CD4-positive, alpha-beta T cell treated with Interleukin-15 for 1 hour (primary cell): ENCODE measurements at places on chromosomes 2 and 18.

DNA sequence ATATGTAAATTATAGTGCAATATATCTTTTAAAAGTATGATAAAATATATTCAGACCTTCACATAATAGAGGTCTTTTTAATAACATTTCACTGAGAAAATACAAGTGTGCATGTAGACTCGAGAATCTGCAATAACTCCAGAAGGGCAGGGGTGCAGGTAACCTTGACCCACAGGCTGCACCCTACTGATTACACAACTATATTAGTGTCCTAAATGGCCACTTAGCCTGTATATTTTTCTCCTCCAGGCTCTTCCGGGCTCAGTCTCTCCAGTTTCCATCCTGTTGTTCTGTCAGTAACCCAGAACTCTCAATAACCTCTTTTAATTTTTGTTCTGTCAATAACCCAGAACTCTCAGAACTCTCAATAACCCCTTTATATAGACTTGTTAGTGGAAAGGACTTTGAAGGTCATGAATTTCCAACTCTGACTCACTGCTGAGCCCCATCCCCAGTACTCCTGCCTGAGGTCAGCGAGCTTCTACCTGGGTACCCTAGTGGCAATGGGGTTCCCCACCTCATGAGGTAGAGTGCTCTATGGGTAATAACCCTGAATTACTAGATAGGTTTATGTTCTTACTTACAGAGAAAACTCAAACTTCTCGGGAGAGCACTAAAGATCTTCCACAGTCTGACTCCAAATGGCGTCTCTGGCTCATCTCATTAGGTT lies 8.4 kb upstream of the TTR start:
- DNase-seq, result no peak

DNA sequence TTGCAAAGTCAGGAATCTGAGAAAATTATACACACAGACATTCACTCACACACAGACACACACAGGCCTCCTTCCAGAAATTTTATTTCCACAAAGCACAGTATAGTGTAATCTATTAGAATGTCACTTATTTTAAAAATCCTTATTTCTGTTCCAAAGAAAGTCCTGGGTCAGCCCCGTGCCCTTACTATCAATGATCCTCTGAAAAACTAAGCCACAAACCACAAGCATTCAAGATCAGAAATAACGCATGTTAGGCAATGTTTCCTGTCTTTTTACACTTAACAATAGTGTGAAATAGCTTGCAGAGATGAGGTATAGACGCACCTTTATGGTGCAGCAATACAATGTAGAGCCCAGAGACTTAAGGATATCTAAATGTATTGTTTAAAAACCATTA lies 25.8 kb downstream of the TBC1D8 start:
- DNase-seq, result no peak

DNA sequence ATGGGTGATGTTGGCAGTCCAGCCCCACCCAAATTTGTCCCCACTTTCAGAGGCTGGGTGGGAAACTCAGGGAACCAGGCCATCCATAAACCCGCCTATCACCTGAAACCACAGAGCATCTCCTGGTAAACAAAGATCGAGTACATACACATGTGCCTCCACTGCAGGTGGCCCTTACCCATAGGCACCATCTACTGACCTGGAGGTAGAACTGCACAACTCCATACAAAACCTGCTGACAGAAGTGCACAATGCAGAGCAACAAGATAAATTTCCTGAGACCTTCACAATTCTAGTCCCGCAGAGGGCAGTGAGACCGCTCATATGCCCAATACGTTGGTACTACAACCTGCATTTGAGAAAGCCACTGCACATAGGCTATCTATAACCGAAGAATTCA lies 856.3 kb downstream of the SUCLG1 start:
- DNase-seq, result no peak

- DNase-seq, result no peak
These were observed 84.1 kb upstream of the RTN4 start for GRCh38 chr2:55134316-55134706.

DNA sequence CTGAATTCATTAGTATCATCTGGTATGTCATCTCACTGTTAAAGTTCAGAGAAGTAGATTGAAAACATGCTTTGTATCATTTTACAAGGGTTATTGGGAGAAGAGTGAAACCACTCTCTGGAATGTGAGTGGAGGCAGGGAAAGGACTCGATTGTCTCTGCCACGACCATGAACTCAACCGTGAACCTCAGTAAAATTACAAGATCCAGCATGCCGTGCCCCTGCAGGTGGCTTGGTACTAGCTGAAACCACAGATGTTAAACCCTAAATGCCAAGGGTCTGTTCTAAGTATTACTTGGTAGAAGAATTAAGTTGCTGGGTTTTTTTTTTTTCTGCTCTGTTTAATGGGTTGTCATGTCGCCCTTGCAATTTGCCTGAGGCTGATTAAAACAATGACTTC lies 197.2 kb downstream of the MYO3B start:
- no peak for DNase-seq

GRCh38 chr18:50819027-50819727 lies 639 bp downstream of the MRO start:
- no peak for DNase-seq

DNA sequence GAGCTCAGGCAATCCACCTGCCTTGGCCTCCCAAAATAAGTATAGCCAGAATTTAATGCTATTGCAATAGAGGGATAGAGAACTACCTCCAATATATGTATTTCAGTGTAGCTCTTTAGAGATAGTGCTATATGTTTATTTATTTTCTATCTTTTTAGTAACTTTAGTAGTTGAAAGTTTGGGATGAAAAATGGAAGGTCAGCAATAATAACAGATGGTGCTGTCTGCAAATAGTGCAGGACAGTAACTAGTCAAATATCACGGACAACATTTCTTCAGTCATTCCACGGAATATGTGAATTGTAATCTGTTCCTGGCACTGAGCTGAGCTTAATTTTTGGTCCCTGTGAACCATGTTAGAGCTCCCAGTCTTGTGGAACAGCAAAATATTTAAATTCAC lies 43.2 kb upstream of the GULP1 start:
- no peak for DNase-seq

GRCh38 chr2:172195836-172196376 lies 93.2 kb upstream of the DLX2 start:
- DNase-seq, result no peak

DNA sequence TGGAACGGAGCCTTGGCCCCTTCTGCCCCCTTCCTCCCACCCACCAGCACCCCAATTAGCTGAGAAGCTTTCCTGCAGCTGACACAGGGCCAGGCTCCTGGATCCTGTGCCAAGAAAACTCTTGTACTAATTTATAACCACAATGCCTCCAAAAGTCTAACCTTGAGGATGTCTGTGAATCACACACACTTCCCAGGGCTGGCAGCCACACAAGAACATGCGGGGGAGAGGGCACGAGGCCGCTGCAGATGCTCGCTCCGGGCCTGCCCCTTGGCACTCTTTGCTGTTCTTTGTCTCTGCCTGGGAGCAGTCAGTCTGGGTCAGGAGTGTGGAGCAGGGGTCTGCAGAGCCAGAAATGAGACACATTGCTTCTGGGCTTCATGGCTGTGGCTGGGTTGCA lies 62.7 kb upstream of the KIF5C start:
- DNase-seq, result no peak
